ENCODE measurements at places on chromosomes 11 and 22.

GRCh38 chr11:89456681-89457080 lies 34.5 kb downstream of the NOX4 start:
- H3K4me3 ChIP-seq, result no peak overlapping the region
- H3K36me3 ChIP-seq, result no peaks in the 10 kb centered on the region
- H3K27me3 ChIP-seq, result no peaks in the 10 kb centered on the region
- DNase-seq, result no peak
- no peak overlapping the region for H3K27ac ChIP-seq
- no peaks in the 10 kb centered on the region for H3K4me1 ChIP-seq

DNA sequence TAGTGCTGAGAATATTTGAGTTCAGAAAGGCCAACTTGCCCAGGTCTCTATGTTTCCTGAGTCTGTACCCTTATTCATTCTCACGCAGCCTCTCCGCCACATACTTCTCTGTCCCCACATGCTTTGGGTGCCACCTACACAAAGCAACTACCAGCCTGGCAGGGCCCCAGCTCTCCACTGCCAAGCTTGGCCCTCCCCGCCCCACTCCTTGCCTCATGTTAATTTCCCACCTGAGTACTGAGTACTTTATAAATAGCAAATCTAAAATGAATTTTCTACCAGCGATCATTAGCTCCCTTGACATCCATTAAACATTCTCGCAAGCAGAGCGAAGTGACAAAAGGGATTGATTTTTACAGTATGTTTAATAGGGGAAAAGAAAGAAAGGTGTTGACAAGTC lies 20.8 kb downstream of the NTM start:
- H3K27me3 ChIP-seq, result no peaks in the 10 kb centered on the region
- H3K4me3 ChIP-seq, result no peak overlapping the region
- no peaks in the 10 kb centered on the region for H3K4me1 ChIP-seq
- no peak overlapping the region for H3K27ac ChIP-seq
- H3K36me3 ChIP-seq, result no peaks in the 10 kb centered on the region
- DNase-seq, result no peak

GRCh38 chr11:104968856-104969776 lies 742 bp upstream of the CASP4 start:
- no peak for DNase-seq
- H3K4me3 ChIP-seq, result peak overlapping the region; percentile 96
- peaks cover 24% of the 10 kb centered on the region for H3K4me1 ChIP-seq
- no peaks in the 10 kb centered on the region for H3K27me3 ChIP-seq

DNA sequence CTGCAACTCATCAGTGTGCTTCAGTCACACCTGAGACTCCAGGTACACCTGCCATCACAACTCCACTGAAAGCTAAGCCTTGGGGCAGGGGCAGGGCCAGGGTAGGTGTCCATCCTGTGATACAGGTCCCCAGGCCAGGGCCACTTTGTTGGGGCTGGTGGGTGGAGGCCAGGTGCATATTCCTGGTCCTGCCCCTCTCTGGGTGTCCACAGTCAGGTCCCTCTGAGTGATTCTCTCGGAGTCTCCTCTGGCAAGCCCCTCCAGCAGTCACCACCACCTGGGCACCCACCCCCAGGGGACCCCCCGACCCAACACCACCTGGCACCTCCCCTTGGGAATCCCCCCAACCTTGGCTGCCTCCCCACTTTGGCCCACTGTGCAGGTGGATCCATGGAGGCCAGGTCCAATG lies 9.5 kb upstream of the ACR start:
- no peak for DNase-seq
- no peak overlapping the region for H3K27ac ChIP-seq
- H3K4me3 ChIP-seq, result no peak overlapping the region
- H3K27me3 ChIP-seq, result no peaks in the 10 kb centered on the region
- H3K4me1 ChIP-seq, result no peaks in the 10 kb centered on the region
- no peaks in the 10 kb centered on the region for H3K36me3 ChIP-seq

GRCh38 chr22:47032091-47032943 lies 269.9 kb downstream of the TBC1D22A start:
- H3K4me3 ChIP-seq, result no peak overlapping the region

- no peak overlapping the region for H3K4me3 ChIP-seq
- no peaks in the 10 kb centered on the region for H3K4me1 ChIP-seq
- peaks cover 5% of the 10 kb centered on the region for H3K27me3 ChIP-seq
- DNase-seq, result no peak
- no peaks in the 10 kb centered on the region for H3K36me3 ChIP-seq
- H3K27ac ChIP-seq, result no peak overlapping the region
Observed at GRCh38 chr22:19630614-19631013, 83.7 kb upstream of the SEPTIN5 start.

- H3K36me3 ChIP-seq, result no peaks in the 10 kb centered on the region
- H3K27me3 ChIP-seq, result peaks cover 6% of the 10 kb centered on the region
- H3K4me3 ChIP-seq, result no peak overlapping the region
- H3K27ac ChIP-seq, result no peak overlapping the region
- no peaks in the 10 kb centered on the region for H3K4me1 ChIP-seq
- DNase-seq, result no peak
Observed at GRCh38 chr11:57972013-57972367, 51.7 kb upstream of the OR9Q1 start.

DNA sequence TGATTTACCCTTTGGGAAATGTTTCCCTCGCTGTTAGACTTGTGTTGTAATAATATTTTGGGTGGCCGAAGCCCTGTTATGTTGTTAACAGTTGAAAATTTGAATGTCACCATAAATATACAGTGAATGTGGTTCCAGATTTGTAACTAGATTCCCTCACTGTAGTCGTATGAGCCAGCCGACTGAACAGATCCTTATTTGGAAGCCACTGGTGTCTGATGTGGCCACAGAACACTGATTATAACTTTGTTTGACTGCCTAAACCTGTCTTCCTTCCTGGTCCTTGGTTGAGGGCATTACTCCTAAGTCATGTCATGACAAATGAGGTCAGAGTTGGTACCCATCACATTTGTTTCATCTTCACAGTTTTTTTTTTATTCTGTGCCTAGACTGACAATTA lies 45.4 kb downstream of the YAP1 start:
- DNase-seq, result no peak
- no peak overlapping the region for H3K27ac ChIP-seq
- no peak overlapping the region for H3K4me3 ChIP-seq
- H3K4me1 ChIP-seq, result no peaks in the 10 kb centered on the region

GRCh38 chr11:109514313-109515018 lies 92.5 kb downstream of the C11orf87 start:
- no peaks in the 10 kb centered on the region for H3K36me3 ChIP-seq
- no peak for DNase-seq
- no peak overlapping the region for H3K27ac ChIP-seq

DNA sequence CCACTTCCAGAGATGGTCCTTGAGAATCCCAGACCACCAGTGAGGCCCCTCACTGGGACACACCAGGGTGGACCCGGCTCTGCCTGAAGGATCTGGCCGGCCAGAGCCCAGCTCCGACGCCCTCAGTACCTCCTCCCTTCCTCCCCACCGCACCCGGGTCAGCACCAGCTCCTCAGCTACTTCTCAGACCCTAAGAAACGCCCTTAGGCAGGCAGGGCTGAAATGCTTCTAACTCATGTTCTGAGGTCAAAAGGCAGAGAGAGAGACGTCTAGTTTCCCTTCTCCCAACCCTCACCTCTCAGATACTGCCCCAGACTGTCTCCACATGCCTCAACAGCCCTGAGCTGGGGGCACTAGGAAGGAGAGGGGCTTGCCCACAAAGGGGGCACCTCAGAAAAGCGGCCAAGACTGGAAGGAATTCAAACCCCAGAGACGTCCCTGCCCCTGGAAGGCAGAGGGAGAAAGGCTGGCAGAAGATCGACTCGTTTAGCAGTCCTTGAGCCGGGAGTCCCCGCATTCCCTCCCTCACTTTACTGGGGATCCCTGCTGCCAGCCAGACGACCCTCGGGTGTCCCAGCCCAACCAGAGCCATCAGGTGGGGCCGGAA lies 539 bp downstream of the USH1C start:
- no peaks in the 10 kb centered on the region for H3K4me1 ChIP-seq
- no peak overlapping the region for H3K4me3 ChIP-seq
- H3K27me3 ChIP-seq, result peaks cover 44% of the 10 kb centered on the region
- H3K27ac ChIP-seq, result no peak overlapping the region
- no peaks in the 10 kb centered on the region for H3K36me3 ChIP-seq

DNA sequence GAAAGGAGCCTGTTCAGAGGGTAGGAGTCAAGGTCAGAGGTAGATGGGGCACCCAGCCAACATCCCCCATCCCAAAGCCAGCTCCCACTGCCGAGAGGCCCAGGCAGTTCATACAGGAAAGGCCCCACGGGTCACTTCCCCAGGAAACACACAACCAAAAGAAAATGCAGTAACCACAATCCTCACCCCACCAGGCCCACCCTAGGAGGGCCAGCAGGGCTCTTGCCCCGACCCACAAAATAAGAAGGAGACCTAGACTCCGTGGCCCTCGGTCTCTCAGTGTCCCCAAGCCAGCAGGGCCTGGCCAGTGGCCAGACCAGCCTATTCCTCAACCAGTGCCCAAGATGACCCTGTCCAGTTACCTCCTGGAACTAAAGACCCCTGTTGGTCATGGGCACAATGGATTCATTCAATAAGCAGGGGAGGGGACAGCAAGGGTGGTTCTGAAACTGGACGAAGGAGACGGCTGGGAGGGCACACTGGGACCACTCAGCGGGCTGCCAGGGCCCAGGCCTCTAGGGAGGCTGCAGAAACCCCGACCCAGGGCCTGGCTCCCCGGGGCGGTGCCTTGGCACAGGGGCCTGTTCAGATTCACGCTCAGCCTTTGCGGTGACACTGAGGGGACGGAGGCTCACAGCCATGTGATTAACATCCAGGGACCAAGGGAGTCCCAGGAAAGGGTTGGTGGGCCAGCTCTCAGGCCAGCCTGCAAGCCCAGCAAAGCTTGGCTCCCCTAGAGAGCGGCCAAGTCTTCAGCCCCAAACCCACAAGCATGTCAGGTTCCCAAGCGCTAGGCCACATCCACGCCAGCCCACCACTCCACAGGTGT lies 5.5 kb downstream of the RAB3IL1 start:
- no peak overlapping the region for H3K4me3 ChIP-seq
- peaks cover 18% of the 10 kb centered on the region for H3K27me3 ChIP-seq
- no peak overlapping the region for H3K27ac ChIP-seq
- H3K36me3 ChIP-seq, result no peaks in the 10 kb centered on the region

DNA sequence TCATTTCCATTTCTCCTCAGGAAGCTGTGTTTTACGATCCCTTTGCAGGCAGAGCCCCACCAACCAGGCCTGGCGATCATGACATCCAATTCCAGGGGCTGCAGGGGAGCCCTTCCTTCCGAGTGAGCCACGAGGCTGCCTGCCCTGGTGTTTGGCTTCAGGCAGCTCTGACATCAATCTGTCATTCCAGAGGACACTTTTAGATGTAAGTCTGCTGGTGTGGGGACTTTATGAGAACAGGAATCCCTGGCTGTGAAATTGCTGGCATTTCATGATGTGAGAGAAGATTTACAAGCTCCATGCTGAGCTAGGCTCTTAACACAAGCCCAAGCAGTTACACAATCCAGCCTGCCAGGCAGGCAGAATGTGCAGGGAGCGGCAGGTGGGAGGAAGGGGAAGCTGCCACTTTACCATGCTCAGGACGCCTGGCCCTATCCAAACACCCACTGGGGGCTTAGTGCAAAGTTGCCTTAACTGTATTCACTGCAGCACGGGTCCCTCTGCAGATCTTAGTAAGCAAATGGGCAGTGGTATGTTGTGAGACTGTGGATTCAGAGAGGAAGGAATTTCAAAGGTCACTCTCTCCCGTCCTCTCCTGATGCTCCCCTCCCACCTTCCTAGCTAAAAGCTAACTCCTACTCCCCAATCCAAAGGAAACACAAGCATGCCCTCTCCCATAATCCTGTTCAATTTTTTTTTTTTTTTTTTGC lies 43.4 kb upstream of the MICAL2 start:
- no peak overlapping the region for H3K27ac ChIP-seq
- peaks cover 17% of the 10 kb centered on the region for H3K4me1 ChIP-seq
- DNase-seq, result no peak
- peaks cover 14% of the 10 kb centered on the region for H3K27me3 ChIP-seq
- peaks cover 7% of the 10 kb centered on the region for H3K36me3 ChIP-seq

GRCh38 chr11:118592616-118593367 lies 14.6 kb upstream of the PHLDB1 start:
- H3K4me3 ChIP-seq, result no peak overlapping the region
- no peaks in the 10 kb centered on the region for H3K27me3 ChIP-seq
- H3K4me1 ChIP-seq, result peaks cover 22% of the 10 kb centered on the region
- H3K36me3 ChIP-seq, result peaks cover 40% of the 10 kb centered on the region
- DNase-seq, result no peak

DNA sequence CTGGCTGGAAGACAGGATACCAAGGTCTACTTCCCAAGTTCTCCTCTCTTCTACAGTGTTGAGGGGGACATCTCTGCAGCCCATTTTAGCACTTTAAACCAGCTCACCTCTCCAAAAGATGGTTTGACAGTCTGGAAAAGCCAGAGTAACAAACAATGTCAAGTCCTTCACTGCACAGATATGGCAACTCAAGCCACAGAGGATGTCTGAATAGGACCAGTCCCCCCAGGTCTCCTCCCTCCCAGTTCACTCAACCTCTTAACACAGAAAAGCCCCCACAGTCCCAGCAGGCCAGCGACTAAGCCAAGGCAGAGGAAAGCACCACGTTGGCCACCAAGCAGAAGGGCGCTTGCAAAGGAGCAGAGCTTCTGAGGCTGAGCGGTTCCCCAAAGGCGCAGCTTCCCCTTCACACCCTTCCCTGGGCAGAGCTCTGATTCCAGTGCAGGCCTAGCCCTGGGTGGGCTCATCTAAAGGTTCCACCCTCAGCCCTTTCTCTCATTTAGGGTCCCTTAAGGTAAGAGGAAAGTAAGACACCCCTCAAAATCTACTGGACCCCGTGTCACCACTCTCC lies 62.7 kb downstream of the PAK1 start:
- peak overlapping the region; percentile 91 for H3K4me3 ChIP-seq
- H3K36me3 ChIP-seq, result peaks cover 20% of the 10 kb centered on the region
- no peaks in the 10 kb centered on the region for H3K27me3 ChIP-seq
- H3K4me1 ChIP-seq, result peaks cover 39% of the 10 kb centered on the region

GRCh38 chr22:39151329-39151975 lies 1.0 kb downstream of the CBX7 start:
- H3K4me3 ChIP-seq, result peak overlapping the region; percentile 49
- peak overlapping the region; percentile 56 for H3K27ac ChIP-seq
- peaks cover 40% of the 10 kb centered on the region for H3K4me1 ChIP-seq
- DNase-seq, result no peak
- H3K27me3 ChIP-seq, result peaks cover 24% of the 10 kb centered on the region

GRCh38 chr11:83006877-83007330 lies 64.8 kb downstream of the RAB30 start:
- peaks cover 53% of the 10 kb centered on the region for H3K4me1 ChIP-seq
- H3K36me3 ChIP-seq, result peaks cover 3% of the 10 kb centered on the region
- peak overlapping the region; percentile 6 for H3K4me3 ChIP-seq
- no peak for DNase-seq
- no peaks in the 10 kb centered on the region for H3K27me3 ChIP-seq

DNA sequence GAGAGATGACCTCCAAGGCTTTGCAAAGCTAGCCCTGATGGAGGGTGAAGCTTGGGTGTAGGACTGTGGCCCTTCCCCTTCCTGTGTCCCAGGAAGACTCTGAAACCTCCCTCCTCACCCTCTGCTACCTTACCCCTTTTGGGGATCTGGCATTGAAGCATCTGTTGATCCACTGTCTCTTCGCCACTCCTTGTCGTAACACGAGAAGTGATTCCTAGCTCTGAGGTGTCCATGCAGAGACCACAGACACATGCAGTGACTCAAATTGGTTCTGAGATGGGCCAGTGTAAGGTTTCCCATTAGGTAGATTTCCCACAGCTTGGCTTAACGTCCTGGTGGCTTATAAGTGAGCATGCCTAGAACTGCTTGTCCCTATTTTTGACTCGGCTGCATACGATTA lies 101.4 kb downstream of the ZBTB16 start:
- no peaks in the 10 kb centered on the region for H3K27me3 ChIP-seq
- no peak overlapping the region for H3K4me3 ChIP-seq
- H3K27ac ChIP-seq, result peak overlapping the region; percentile 87

Measured in activated CD8-positive, alpha-beta memory T cell treated with anti-CD3 and anti-CD28 coated beads, Interleukin-2, amount 10 ng/mL, durations not matched to agents 7 days and 5 days (primary cell).